ENCODE measurements at places on chromosomes 3 and 15.
A peak's percentile ranks its signal among the peaks of the same experiment; 100 is the strongest.

DNA sequence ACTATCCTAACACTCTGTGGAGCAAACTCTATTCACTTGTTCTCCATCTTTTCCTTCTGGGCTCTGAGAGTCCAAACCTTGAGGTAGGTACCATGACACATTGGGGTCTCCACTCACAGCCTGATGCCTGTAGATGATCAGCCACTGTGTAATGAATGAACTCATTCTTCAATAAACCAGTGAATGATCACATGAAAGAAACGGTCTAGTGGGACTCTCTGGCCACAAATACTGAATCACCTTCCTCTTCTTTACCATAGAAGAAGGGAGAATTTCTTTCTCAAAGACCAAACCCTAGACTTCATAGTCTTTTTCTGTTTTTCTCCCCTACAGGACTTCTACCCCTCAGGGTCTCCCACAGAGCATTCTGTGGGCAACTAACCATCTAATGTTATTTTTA is 20.5 kb upstream of the ABHD2 start:
- peak; percentile 76 for DNase-seq

- DNase-seq = no peak
Measured at GRCh38 chr3:156620901-156621300, 53.5 kb upstream of the TIPARP start.

DNA sequence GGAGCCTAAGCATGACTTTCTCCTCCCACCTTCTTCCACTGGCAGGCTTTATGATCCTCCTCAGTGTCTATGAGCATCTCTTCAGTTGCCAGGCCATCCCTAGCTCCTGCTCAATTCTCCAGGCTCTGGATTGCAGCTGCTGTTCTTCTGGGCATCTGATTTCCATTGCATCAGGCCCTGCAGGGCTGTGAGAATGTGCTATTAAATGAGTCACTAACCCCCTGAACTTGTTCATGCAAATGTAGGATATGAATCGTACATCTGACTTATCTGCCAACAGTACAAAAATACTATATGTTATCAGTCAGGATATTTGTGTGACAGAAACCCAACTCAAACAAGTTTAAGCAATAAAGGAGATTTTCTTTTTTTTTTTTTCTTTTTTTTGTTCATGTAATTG is 11.9 kb downstream of the GPR176 start:
- peak; percentile 95 for DNase-seq

DNA sequence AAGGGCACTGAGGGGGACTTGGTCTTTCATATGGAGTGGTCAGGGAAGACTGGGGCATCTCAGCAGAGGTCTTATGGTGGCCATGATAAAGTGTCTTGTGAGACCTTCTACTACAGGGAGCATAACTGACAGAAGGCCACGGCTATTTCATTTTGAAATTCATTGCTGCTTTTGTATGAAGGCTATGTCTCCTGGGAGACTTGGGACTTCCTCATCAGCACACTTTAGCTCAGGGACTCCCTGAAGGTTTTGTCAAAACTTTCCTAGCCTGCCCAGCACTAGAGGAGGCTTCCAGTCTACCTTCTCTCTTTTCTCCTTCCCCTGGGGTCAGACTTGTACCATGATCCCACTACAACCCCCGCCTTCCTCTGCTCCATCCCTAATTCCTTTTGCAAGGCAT is 77.2 kb upstream of the RASGRF1 start:
- no peak for DNase-seq

GRCh38 chr3:72347819-72348319 is 500.4 kb downstream of the SHQ1 start:
- peak; percentile 74 for DNase-seq

Measured in fibroblast of upper back skin (primary cell).